ENCODE measurements at places on chromosomes 1 and 21.
A peak's percentile ranks its signal among the peaks of the same experiment; 100 is the strongest.

GRCh38 chr1:38817267-38818174 lies 42.1 kb downstream of the RRAGC start:
- no peak for DNase-seq

- no peak for DNase-seq
Measured at GRCh38 chr1:156477526-156478249, 22.9 kb downstream of the MEF2D start.

DNA sequence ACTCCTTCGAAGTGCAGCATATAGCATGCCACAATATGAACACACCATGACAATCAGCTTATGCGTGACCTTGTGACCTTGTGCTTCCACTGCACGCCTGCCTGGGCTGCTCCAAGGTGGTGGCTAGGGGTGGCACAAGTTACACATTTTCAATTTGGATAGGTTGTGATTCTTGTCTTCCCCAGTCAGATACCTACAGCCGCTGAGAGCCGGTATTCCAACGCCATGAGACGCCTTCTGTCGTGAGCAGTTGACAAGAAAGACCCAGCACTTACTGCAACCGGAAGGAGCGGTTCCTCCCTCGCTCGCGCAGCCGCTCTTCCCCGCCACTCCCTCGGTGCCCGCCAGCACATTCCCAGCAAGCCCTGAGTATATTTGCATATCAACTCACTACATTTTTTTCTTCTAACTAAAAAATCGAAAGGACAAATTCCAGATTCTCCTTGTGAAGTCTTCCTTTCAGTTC lies 359 bp upstream of the RNU11 start:
- DNase-seq: peak; percentile 87

- no peak for DNase-seq
Measured at GRCh38 chr21:45018131-45019075, 56.0 kb upstream of the ADARB1 start.

- DNase-seq: no peak
Measured at GRCh38 chr1:94100785-94101612, 19.9 kb downstream of the ABCA4 start.

- DNase-seq: no peak
Measured at GRCh38 chr1:35173909-35174540, 18.9 kb downstream of the SFPQ start.

GRCh38 chr1:165635823-165636222 lies 4.8 kb downstream of the MGST3 start:
- DNase-seq: no peak

- no peak for DNase-seq
Measured at GRCh38 chr1:223652436-223652941, 13.0 kb downstream of the CAPN8 start.
